ENCODE measurements at places on chromosomes 1 and 21.
A peak's percentile ranks its signal among the peaks of the same experiment; 100 is the strongest.

- DNase-seq = no peak
These were observed 706 bp downstream of the RNF19B start for GRCh38 chr1:32963746-32964460.

GRCh38 chr1:201905234-201905890 lies 16.7 kb downstream of the SHISA4 start:
- no peak for DNase-seq

DNA sequence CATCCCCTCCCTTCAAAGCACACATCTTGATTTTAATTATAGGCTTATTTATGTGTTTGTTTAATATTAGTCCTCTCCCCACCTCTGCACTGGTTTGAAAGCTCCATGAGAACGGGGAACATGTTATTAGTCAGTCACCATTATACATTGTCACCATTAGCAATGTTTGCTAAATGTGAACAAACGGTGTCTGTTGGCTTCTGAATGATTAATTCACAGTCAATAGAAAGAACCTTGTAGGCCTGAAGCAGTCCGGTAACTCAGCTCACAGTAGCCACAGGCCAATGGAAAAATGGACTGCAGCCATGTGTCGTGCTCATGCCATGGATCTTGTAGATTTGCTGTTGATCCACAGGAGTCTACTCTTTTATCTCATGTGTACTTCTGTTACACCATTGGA lies 49.7 kb upstream of the NHLH2 start:
- DNase-seq = no peak

- no peak for DNase-seq
These were observed 153.4 kb downstream of the GALNT2 start for GRCh38 chr1:230220478-230220877.

- DNase-seq = no peak
These were observed 65.3 kb downstream of the URB2 start for GRCh38 chr1:229691362-229691761.

DNA sequence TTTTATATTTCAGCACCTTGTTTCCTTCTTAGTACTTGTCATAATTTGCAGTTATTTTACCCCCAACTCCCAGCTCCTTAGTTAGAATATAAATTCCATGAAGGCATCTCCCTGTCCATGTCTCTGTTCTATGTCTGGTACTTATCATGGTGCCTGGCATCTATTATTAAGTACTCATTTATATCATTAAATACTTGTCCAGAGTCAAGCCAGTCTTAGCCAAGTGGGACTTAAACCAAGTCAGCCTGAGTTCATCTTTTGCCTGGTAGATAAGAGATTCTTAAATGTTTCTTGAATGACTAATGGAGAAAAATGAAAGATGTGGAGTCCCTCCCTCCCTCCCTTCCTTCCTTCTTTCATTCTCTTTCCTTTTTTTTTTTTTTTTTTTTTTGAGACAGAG lies 9.4 kb downstream of the SLC25A44 start:
- DNase-seq = peak; percentile 94

DNA sequence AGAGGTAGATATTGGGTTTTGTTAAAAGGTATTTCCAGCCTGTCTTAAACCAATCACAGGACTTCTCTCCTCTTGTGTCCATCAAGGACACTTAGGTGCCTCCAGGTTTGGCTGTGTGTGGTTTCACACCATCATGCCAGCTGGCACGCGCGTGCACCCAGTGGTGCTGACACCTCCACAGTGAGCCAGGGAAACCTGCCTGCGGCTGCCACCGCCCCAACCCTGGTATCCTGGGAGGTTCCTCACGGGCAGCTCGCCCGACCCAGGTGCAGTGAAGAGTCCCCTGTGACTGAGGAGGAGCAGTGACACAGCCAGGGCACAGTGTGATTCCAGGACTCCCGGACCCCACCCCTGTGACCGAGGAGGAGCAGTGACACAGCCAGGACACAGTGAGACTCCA lies 13.2 kb upstream of the COL6A2 start:
- no peak for DNase-seq

Measured in amniotic epithelial cell (primary cell).